Stimulated activated CD8-positive, alpha-beta memory T cell treated with anti-CD3 and anti-CD28 coated beads, Interleukin-7, amount 100 ng/mL, for 24 hours (primary cell): ENCODE measurements at places on chromosomes 3 and 15.

DNA sequence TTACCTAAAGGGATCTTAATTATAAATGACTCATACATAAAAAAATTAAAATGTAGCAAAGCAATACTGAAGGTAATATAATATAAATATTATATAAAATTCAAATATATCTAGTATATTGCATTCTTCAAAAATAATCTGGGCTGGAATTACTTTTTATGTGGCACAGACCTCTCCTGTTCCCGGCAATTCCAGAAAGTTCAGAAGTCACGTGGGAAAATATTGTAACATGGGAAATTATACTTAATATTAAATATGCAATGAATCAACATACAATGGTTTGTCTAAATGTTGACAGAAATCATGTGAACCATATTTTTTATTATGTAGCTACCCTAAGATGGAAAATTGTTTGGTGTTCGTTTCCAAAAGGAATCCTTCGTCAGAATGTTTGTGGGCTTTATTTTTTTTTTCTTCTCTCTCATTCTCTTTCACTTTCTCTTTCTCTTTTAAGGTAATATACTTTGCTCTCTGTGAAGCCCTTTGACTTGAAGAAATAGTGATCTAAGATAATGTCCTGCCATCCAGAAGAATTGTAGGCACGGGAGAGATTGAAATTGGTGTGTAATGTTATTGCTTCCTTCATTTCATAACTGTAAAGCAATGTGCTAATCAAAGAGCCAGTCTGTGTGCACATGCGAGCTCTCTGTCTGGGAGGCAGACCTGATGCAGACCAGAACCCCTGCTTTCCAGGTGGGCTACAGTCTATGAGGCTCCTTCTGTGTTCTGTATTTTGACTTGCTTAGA, 559.4 kb downstream of the NR2F2 start:
- no peak for DNase-seq

GRCh38 chr3:50189274-50189673, 2.1 kb upstream of the GNAT1 start:
- no peak for DNase-seq

GRCh38 chr3:95333826-95334225, 1271.0 kb downstream of the NSUN3 start:
- DNase-seq = no peak

DNA sequence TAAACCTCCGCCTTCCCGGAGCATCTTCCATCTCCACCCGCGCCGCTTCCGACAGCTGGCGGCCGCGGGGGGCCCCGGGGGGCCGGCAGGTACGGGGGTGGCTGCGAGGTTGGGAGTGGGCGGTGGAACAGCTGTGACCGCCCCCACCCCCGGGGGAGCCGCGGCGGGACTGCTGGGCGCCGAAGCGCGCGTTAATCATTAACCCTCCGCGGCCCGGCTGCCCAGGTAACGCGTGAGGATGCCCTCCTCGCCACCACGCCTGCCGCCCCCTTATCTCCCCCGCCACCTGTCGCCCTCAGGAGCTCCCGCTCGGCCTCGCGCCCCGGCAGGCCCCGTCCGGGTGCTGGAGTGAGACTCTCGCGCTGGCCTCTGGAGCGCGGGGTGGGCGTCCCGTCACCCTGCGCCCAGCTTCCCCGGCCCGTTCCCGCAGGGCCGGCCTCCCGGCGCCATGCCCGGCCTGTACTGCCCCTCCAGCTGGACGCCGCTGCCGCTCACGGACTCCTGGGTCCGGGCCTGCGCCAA, 757 bp downstream of the VWA5B2 start:
- DNase-seq = no peak

DNA sequence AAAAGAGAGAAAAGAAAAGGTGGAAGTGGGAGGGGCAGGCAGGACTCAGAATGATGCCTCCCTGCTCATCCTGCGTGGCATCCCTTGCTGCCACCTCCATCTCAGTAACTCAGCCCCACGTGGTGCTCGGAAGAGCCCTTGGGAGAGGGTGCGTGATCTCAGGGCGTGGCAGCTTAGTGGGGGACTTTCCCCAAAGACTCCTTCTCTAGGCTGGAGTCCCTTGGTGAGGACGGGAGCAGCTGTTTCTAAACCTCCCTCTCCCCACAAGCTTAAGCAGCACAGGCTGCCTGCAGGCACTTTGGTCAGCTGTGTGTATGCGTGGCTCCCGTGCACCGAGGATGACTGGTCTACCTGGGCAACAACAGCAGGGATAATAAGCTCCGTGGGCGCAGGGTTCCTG, 7.4 kb upstream of the ANPEP start:
- no peak for DNase-seq

- no peak for DNase-seq
These were observed 162.9 kb downstream of the TIGIT start for GRCh38 chr3:114456742-114457141.

- DNase-seq = no peak
These were observed 37.5 kb upstream of the IQSEC1 start for GRCh38 chr3:13110678-13111116.

DNA sequence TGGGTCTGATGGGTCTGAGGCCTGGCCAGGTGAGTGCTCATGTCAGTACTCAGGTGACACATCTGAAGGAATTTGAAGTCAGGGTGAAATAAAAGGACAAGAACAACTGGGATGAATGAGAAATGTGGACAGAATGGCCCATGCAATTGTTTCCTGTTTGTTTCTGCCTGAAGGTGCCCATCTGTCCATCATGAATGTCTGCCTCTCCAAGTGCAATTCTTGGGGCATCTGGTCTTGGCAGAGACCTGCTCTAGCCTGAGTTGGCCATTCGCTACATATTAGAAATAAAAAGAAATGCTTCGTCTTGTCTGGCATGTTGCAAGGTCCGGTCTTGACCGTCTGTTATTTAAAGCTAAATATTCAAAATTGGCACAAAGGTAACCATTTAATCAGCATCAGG, 142.0 kb upstream of the AGBL1 start:
- DNase-seq = no peak

DNA sequence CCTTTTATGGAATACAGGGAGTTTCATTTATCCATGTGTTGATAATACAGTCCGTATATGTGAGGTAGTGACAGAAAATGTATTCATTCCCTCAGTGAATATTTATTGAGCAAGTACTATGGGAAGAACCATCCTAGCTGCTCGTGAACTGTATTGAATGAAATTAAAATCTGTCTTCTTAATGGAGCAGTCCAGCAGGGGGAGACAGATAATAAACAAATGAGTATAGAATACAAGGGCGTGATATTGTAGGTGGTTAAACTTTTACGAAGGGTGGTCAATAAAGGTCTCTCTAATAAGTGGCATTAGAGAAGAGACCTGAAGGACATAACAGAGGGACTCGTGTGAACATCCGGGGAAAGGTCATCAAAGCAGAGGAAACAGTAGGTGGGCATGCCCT, 62.7 kb upstream of the OSTN start:
- DNase-seq = no peak

- no peak for DNase-seq
These were observed 64.2 kb upstream of the POLG start for GRCh38 chr15:89398896-89399237.

- no peak for DNase-seq
These were observed 133.6 kb downstream of the OCA2 start for GRCh38 chr15:27965546-27965945.

DNA sequence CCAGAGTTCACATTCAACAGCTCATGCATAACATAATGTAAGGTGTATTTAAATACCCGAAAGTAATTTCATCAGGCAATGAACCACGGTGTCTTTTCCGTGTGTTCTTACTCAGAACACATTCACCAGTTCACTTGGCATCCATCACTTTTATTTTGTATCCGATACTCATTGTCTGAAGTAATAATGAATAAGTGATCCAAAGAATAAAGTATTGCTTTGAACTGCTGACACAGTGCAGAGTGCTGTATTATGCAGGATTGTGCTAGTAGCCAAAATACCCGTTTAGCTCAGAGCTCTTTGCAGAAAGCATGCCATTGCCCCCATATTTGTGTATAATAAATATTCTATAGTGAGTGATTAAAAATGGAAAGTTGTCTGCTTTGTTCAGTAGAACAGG, 460.9 kb upstream of the KCNMB2 start:
- no peak for DNase-seq

DNA sequence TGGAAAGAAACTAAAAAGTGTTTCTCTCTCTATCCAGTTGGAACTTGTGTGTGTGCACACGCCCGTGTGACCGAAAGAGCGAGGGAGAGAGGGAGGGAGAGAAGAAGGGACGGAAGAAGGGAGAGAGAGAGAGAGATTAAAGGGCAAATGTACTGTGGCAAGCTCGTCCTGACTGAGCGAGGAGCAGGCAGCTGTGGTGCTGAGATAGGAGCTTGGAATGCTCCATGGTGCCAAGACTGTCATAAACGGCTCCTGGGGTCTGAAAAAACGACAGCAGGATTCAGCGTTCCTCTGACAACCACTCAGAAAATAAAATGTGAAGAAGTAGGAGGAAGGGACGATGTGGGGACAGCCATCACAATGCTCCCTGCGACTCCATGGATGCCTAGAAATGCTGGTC, 276.0 kb downstream of the SV2B start:
- no peak for DNase-seq

GRCh38 chr15:95162967-95163531, 931.7 kb downstream of the MCTP2 start:
- DNase-seq = no peak

DNA sequence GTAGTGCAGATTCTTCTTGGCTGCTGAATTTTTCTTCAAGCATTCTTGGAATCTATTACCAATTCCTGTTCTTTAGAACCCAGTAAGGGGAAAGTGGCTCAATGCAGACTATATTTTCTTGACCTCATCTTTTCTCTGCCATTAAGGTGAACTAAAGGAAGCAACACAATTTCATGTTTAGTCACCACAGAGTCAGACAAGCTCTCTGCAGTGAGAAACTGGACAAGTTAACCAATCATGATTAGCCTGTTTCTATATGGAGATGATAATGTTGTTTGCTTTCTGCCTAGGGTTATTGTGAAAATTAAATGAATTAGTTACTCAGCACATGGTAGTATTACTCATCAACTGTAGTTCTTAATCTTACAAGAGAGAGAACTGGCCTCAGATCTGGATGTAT, 1075.1 kb downstream of the AGBL1 start:
- DNase-seq = no peak

GRCh38 chr15:51798281-51798680, 31.2 kb upstream of the TMOD3 start:
- DNase-seq = no peak

DNA sequence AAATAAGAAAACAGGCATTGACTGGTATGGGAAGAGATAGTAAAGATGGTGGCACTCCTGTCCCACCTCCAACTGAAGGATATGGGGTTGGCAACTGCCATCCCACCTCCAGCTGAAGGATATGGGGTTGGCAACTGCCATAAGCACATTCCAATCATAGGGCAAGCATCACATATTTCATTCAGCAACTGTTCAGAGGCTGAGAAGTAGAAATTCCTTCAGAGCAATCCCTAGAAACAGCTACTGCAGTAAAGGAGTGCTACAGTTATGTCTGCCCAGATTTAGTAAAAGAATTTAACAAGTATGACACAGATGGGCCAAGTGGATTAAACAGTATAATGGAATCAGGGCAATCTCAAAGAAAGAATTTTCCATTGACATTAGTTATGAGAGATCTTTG, 156.8 kb downstream of the IMPG2 start:
- no peak for DNase-seq

- DNase-seq = no peak
These were observed 48.0 kb upstream of the APEH start for GRCh38 chr3:49626101-49626581.

DNA sequence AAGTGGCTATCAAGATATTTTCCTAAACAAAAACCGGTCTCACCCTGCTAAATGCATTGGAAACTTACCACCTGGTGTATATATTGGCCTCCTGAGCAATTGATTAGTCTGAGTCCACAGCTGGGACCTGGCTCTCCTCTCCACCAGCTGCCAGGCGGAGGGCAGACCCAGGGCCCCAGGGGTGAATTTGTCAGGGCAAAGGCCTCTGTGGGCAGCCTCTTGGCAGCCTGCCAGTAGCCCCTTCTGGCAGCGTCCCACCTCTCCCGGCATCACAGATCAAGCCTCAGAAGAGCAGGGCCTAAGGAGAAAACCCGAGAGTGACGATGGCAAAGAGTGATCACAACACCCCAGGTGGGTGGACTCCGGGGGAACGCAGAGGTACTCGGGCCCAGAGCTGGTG, 43.0 kb upstream of the IDH2 start:
- no peak for DNase-seq

GRCh38 chr3:167899093-167899492, 163.6 kb downstream of the SERPINI1 start:
- DNase-seq = no peak

GRCh38 chr15:39595338-39596221, 14.7 kb downstream of the THBS1 start:
- DNase-seq = no peak

- no peak for DNase-seq
These were observed 15.5 kb upstream of the SLITRK3 start for GRCh38 chr3:165211721-165212120.

- no peak for DNase-seq
These were observed 18.6 kb downstream of the CFAP92 start for GRCh38 chr3:128975276-128975675.

GRCh38 chr3:15809313-15809712, 11.5 kb upstream of the ANKRD28 start:
- no peak for DNase-seq

DNA sequence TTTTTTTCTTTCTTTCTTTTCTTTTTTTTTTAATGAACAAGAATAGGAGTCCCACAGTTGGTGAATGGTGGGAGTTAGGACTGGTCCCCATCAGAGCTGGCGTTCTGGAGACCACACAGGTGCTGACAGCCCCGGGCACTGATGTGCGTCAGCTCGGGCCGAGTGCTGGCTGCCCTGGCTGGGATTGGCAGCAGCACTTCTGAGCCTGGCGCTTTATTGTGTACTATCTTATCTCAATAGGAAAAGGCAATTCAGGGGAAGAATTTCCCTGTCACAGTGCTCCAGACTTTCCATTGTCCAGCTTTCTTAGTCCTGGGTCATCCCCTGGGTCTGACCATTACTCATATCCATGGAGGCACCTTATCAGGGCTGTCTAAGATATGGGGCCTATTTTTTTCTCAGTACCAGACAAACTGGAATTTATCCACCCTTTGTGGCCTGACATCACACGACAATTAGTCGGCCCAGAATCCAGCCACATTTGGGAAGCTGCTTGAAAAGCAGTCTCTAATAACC, 54.1 kb downstream of the TMEM44 start:
- DNase-seq = no peak

DNA sequence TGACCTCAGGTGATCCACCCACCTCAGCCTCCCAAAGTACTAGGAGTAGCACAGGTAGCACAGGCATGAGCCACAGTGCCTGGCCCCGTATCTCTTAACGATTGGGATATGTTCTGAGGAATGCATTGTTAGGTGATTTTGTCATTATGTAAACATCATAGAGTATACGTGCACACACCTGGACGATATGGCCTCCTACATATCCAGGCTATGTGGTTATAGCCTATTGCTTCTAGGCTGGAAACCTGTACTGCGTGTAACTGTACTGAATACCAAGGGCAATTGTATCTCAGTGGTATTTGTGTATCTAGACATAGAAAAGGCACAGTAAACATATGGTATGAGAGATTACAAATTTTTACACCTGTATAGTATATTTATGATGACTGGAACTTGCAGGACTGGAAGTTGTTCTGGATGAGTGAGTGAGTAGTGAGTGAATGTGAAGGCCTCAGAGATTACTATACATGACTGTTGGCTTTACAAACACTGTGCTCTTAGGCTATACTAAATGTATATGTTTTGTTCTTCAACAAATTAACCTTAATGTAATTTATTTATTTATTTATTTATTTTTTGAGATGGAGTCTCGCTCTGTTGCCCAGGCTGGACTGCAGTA, 120.7 kb downstream of the MBNL1 start:
- DNase-seq = no peak
